ENCODE measurements at places on chromosomes 6 and 20.

- DNase-seq, result no peak
These were observed 243.2 kb upstream of the ARID1B start for GRCh38 chr6:156533872-156534524.

- DNase-seq, result peak; percentile 44
These were observed 146.7 kb downstream of the TASP1 start for GRCh38 chr20:13492001-13492481.

- DNase-seq, result peak; percentile 49
These were observed 675.9 kb upstream of the CITED2 start for GRCh38 chr6:140050101-140050995.

- peak; percentile 93 for DNase-seq
These were observed 121.4 kb downstream of the TBXT start for GRCh38 chr6:166046226-166046625.

DNA sequence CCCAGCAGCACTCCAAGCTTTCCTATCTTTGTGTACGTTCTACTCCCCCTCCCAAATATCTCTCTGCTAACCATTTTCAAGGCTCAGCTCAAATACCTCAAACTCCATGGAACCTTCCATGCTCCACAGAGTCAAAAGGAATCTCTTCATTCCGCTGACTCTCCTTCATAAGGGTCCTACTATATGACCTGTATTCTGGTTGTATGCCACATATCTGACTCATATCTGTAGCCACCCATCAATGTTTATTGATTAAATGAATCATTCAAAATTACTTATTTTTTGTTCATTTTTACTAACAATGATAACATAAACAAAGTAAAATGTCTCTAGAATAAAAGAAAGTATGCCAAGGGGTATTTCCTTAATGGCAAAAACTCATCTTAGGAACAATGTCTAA is 123.2 kb downstream of the ARHGAP18 start:
- peak; percentile 33 for DNase-seq

DNA sequence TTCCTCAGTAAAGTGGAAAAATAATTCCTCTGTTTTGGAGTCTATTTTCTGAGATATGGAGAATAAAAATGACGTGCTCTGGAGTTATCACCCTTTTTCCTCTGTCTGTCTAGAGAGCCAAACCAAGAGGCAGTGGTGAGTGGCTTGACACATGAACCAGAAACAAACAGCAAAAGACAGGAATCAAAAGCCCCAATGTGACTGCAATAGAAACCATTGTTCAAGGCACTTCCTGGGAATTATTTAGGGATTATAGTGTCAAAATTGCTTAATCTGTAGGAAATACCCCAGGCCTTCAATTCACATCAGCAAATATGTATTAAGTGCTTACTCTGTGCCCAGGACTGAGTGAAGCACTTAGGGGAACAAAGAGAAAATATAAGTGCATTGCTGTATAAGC is 560.4 kb upstream of the JAG1 start:
- no peak for DNase-seq

DNA sequence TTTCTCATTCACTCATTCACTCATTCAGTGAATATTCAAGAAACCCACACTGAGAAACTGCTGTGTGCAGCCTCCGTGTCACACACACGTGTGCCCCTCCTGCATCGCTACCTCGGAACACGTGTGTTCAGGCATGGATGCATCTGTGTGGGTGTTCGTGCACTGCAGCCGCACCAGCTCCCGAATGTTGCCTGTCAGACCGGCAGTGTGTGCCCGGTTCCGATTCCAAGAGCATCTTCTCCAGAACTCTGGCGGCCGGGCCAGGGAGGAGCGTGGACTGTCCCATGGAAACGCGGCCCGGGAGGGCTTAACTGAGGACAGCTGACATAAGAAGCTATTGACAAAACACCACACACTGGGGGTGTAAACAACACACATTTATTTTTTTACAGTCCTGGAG is 216.0 kb downstream of the DLL1 start:
- DNase-seq, result no peak

DNA sequence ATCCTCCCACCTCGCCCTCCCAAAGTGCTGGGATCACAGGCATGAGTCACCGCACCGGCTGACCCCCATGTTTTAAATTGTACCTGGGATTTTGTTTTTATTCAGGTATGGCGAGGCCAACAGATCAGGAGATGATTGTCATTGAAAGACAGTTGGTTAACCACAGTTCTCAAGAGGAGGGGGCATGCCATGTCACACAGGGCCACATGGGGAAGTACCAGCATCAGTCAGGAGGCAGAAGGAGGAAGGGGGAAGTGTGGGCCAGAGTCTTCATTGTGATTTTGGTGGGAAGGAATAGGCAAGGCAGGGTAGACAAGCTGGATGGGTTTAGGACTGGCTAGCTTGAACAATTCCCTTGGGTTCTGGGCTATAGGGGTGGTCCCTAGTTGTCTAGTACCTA is 9.9 kb upstream of the MMP9 start:
- DNase-seq, result no peak

- peak; percentile 99 for DNase-seq
These were observed 15.2 kb upstream of the MRPS18A start for GRCh38 chr6:43702534-43703440.

DNA sequence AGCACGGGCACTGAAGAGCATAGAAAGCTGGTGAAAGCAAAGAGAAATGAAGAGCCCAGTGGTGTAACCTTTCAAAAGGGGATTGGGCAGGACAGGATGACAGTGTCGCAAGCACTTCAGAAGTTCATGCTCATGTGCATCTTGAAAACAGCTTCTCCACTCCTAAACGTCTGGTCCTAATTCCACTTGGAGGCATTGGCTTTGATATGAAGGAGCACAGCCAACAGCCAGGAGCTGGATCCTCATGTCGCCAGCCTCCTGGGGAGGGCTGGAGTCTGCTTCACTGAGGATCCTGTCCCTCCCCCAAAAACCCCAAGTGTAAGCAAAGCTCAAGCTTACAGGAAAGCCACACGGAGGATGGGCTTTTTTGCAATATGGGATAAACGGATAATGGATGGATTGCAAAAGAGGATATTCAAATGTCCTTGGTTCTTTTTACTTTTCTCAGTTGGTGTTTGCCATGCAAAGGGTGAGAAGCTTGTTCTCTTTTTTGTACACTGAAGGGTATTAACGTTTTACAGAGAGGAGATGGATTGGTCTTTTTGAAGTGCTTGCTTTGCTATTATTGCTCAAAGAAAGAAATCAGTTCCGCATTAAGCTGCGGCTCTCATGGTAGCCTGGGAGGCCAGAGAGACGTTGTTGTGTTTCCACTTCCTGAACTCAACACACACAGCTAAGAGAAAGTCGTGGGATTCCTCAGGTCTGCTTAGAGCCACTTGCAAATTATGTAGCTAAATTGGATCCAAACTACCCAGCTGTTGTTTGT is 92.2 kb downstream of the SIM1 start:
- no peak for DNase-seq

- DNase-seq, result no peak
These were observed 873.0 kb downstream of the KIF16B start for GRCh38 chr20:15700147-15700765.

DNA sequence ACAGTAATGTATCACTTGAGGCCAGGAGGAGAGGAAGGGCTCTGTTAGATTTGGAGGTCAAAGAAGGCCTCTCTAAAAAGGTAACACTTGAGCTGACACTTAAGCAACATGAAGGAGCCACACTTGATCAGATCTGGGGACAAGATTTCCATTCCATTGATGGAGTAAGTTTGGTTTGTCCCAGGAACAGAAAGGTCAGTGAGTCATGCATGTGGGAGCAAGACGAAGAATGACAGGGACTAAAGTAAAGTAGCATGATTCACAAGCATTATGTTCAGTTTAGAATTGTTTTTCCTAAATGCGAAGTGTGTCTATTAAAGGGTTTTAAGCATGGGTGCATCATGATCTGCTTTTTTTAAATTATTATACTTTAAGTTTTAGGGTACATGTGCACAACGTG is 47.4 kb downstream of the COL21A1 start:
- peak; percentile 66 for DNase-seq

GRCh38 chr6:29564875-29565274 is 5.3 kb upstream of the UBD start:
- DNase-seq, result no peak

DNA sequence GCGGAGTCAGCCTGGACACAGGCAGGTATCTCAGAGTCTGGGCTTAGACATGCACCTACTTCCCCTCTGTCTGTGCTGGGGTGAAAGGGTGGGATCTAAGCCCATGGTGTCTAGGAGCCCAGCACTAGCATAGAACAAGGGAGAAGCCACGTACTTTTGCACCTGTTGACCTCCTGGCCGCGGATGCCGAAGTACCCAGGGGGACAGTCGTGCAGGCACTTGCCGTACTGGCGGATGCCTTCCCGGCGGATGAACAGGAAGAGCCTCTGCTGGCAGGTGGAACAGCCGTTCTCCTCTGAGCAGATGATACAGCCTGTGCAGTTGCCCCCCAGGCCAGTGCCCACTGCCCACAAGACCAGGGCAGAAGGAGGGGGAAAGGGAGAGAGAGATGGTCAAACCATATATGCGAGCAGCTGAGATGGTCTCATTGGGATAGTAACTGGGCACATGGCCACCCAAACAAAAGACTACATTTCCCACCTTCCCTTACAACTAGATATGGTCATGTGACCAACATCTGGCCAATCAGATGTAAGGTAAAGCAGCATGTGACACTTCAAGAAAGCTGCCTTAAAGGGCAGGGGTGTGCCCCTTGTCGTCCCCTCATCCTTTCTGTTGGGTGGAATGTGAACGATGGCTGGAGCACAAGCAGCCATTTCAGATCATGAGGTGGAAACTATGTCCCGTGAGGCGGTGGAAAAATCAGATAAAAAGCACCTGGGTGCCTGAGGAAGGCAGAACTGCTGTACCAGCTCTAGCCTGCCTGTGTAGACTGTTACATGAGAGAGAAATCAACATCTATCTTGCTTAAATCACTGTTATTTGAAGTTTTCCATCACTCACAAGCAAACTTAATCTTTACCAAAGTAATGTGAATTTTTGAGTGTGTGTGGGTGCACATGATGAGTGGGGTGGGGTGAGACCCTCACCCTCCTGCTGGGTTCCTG is 34.0 kb downstream of the RSPO4 start:
- DNase-seq, result peak; percentile 40

DNA sequence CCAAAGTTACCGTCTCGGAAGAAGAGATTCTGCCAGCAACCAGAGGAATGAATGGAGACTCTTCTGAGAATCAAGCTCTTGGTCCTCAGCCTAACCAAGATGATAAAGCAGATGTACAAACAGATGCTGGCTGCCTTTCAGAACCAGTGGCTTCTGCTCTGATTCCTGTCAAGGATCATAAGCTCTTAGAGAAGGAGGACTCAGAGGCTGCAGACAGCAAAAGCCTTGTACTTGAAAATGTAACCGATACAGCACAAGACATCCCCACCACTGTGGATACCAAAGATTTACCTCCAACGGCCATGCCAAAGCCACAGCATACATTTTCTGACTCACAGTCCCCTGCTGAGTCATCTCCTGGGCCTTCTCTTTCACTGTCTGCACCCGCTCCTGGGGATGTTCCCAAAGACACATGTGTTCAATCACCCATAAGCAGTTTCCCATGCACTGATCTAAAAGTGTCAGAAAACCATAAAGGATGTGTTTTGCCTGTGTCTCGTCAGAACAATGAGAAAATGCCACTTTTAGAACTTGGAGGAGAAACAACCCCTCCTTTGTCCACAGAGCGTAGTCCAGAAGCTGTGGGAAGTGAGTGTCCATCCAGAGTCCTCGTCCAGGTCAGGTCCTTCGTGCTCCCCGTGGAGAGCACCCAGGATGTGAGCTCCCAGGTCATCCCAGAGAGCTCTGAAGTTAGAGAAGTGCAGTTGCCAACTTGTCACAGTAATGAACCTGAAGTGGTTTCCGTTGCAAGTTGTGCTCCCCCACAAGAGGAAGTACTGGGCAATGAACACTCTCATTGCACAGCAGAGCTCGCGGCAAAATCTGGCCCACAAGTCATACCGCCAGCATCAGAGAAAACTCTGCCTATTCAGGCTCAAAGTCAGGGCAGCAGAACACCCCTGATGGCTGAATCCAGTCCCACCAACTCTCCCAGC is 109.6 kb downstream of the RTN4IP1 start:
- DNase-seq, result peak; percentile 98

DNA sequence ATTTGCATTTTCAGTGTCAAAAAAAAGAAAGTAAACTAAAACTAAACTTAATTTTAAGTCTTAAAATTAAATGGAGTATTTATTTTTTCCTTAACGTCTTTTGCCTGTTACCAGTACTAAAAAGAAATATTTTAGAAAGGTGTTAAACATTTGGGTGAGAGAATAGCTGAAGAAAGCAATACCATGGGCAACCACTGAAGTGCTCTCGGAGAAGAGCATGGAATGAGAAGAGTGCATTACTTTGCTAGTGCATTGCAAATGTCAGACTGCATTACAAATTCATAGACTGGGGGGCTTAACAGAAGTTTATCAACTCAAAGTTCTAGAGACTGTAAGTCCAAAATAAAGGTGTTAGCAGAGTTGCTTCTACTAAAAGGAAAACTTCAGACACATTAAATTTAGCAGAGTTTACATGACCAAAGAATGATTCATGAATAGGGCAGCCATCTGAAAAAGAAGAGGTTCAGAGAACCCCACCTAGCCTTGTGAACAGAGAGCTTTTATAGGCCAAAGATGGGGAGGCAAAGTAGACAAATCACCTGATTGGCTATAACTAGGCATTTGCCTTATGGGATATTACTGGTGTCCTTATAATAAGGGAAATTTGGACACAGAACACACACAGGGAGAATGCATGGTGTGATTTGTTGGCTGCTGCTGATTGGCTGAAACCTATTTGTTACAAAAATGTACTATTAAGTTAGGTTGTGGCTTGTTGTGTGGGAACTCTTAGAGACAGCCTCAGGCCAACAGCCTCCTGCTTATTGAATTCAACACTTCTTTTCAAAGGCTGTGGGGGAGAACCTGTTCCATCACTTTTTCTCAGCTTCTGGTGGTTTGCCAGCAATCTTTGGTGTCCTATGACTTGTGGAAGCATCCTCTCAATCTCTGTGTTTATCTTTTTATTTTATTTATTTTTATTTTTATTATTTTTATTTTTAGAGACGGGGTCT is 106.7 kb upstream of the RREB1 start:
- DNase-seq, result no peak

GRCh38 chr20:961768-962167 is 40.3 kb downstream of the RSPO4 start:
- no peak for DNase-seq

- no peak for DNase-seq
These were observed 83.7 kb upstream of the ARMC2 start for GRCh38 chr6:108764580-108764950.
